ENCODE measurements at places on chromosomes 13 and 19. TPM values are rescaled to one million over a fixed set of nuclear protein-coding genes. Genes with fewer than 3 reads are reported as not detected.

The PCDH9 gene
- 39.6 TPM for polyA plus RNA-seq

The BABAM1 gene
- 73.5 TPM for polyA plus RNA-seq

The SYNE4 gene
- 0.15 TPM for polyA plus RNA-seq

The FOXA3 gene
- 0.07 TPM for polyA plus RNA-seq

The ADGRL1 gene
- polyA plus RNA-seq: 12.8 TPM

The KL gene
- polyA plus RNA-seq: 1.7 TPM

The CACNG8 gene
- 0.06 TPM for polyA plus RNA-seq

The VSTM2B gene
- polyA plus RNA-seq: not detected

The KLK14 gene
- polyA plus RNA-seq: not detected

The WDR87 gene
- not detected for polyA plus RNA-seq

The CGB1 gene
- not detected for polyA plus RNA-seq

Data from heart left ventricle (tissue), 16 donors.